ENCODE measurements at places on chromosomes 12 and 14.
A peak's percentile ranks its signal among the peaks of the same experiment; 100 is the strongest.

GRCh38 chr14:64663174-64663573, 41.0 kb upstream of the PLEKHG3 start:
- no peak for DNase-seq

- DNase-seq: no peak
These were observed 24.0 kb downstream of the TCTN1 start for GRCh38 chr12:110637869-110638441.

DNA sequence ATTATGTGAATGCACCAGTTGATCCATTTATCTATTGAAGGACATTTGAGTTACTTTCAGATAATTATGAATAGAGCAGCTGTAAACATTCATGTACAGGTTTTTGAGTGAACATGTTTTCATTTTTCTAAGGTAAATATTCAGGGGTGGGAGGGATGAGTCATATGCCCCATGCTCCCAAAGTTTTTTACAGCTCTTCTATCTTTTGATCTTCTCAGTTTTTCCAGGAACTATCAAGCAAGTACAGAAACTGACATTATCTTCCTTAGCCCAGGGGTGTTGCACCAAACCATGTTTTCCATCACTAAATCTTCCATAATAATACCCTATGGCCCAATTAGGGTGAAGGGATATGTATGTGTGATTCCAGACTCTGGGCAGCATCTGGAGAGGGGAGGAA, 384.5 kb downstream of the EMP1 start:
- DNase-seq: no peak

DNA sequence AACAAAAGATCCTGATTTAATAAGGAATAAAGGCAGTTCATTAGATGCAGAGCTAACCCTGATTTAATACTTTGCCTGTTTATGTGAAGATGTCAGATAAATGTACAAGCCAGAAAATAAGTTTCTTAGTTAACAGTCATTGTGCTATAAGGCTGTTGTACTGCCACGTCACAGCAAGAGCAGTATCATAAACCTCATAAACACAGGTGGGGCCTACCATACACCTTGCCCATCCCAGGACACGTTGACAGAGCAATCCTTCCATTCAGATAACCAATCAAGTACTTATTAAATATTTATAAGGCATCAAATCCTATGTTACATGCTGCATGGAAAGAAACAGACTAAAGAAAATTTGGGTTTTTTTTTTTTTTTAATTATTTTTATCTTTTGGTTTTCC, 36.5 kb downstream of the SINHCAF start:
- DNase-seq: no peak

GRCh38 chr12:110109037-110109836, 14.9 kb upstream of the IFT81 start:
- peak; percentile 99 for DNase-seq

DNA sequence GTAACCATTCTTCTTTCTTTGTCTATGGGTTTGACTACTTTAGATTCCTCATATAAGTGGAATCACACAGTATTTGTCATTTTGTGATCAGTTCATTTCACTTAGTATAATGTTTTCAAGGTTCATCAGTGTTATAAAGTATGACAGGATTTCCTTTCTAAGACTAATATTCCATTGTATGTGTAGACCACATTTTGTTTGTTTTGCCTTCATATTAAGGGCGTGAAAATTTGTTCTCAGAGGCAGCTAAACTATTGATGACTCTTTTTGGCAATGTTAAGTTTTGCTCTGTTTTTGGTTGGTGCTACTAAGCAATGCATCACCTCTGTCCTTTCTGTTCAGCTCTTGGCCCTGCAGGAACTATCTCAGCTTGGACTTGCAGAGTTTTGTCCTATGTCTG, 1.7 kb upstream of the KLRG1 start:
- no peak for DNase-seq

GRCh38 chr12:1313906-1314305, 280.5 kb downstream of the FBXL14 start:
- DNase-seq: peak; percentile 7

GRCh38 chr12:2261708-2262107, 208.9 kb downstream of the CACNA1C start:
- no peak for DNase-seq

DNA sequence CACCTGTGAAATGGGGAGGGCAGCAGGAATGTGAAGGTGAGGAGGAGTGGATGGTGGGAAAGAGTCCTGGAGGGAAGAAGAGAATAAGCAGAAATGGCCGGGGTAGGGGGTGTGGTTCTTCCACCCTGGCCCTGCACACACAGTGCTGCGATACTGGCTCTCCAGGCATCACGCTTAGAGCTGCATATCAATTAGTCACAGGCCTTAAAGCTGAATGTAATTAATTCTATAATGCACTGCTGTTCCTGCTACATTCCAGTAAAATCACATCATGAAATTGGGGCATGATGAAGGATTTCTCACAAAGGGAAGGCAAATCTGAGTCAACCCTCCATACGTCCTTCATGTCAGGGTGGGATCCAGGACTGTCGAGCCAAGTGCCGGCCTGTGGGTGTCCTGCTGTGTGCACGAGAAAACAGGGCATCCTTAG, 566.1 kb downstream of the BCL11B start:
- DNase-seq: peak; percentile 83

DNA sequence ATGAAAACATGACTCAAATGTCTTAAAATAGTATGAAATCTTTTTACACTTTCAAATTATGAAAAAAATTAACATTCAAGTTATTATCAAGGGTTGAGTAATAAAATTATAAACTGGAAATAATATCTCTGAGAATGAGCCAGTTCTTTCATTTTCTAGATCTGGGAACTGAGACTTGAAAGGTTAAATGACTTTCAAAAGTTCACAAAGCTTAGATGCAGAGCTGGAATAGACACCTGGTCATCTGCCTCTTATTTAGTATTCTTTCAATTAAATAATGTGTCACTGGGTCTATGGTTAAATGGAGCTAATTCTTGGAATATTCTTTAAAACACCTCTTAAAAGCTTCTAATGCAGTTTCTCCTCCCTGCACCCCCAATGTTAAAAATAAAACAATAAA, 86.6 kb downstream of the CDK17 start:
- no peak for DNase-seq

- no peak for DNase-seq
These were observed 242.5 kb upstream of the CAND1 start for GRCh38 chr12:67026487-67027246.

DNA sequence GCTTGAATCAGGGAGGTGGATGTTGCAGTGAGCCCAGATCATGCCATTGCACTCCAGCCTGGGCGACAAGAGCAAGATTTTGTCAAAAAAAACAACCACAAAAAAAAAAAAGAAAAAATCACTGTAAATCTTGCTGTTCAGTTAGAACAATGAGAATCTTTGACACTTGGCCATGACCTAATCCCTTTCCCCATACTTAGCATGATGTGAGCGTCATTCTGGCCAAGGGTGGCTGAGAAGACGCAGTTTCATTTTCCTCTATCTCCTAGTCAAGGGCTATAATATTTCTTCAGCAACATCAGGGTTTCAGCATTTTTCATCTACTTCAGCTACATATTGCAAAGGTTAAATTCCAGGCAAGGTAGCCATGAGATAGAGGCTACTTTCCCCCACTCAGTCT, 599.4 kb upstream of the MDGA2 start:
- DNase-seq: no peak

DNA sequence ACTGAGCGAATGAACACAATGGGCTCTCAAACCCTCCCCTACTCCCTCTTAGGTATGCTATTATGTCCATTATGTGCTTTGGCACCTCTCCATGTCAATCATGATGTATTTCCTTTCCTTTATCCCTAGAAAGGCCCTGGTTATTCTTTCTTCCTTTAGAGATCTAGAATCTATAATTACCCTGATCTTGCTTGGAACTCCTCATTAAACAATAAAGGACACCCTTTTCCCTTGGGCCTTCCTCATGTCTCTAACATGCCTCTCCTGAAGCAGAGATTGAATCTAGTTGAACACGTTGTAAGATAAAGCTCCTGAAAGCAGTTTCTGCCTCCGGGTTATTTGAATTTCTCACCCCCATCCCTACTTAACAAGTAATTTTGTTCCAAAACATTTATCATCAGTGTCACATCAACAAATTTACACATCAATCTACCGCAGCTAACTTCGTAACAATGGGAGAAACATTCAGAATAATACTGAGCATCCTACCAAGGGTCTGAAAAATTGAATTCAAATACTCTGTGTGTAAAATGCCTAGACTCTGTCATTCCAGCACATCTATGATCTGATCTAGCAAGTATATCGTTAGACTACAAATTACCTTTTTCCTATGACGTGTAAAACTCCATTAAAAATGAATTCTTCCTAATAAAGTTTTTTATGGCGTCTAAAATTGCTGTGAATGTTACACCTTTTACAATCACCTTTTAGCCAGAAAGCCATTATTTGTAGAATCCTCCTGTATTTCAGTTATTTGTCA, 5.4 kb downstream of the USP44 start:
- no peak for DNase-seq

DNA sequence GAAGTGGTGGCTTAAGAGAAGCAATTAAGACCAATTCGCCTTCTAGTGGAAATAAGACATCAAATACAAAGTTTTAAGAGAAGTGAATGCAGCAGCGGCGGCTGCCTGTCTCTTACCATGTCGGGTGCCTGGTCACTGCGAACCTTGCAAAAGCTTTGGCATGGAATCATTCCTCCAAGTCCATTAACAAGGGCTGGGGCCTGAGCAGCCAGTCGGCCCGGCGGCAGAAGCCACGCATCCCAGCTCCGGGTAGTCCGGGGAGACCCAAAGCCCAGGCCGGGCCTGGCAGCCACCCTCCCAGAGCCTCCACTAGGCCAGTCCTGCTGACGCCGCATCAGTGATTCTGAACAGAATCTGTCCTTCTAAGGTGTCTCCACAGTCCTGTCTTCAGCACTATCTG, 321.0 kb downstream of the TMEM121 start:
- no peak for DNase-seq

- DNase-seq: peak; percentile 45
These were observed 37.8 kb downstream of the PHETA1 start for GRCh38 chr12:111330800-111331752.

DNA sequence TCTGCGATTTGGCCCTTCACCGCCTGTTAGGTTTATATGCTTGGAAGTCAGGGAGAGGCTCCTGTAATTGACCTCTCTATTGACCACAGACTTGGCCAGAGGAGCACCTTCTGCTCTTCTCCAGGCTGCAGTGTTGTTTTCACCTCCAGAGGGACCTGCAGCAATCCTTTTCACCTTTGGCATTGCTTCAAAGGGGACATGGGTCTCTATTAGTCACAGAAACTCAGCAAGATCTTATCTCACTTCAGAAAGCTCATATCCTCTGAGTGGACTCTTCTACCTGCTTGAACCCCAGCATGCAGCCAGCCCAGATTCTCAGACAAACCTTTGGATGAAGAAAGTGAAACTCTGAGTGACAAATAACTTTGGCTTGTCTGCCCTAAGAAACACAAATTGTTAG, 339.3 kb downstream of the NRXN3 start:
- DNase-seq: no peak

- DNase-seq: no peak
These were observed 33.7 kb downstream of the MAPK1IP1L start for GRCh38 chr14:55085060-55085660.

DNA sequence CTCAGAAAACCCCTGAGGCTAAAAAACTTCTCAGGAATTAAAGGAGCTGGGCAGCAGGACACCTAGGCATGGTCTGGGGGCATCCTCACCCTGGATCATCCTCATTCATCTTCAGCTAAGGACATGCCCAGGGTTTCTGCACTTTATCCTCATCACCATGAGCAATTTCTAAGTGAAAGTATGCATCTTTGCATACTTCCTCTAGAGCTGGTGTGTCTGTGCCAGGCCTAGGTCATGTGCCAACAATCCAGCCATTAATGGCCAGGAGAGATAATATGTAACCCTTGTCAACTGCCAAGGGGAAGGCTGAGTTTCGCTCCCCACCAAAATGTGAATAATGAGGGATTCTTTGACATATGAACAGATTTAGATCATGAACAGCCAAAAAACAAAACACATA, 160.5 kb downstream of the KITLG start:
- DNase-seq: peak; percentile 57

- DNase-seq: peak; percentile 98
These were observed at the start of gene MARS1 for GRCh38 chr12:57487597-57488401. Gene MARS1 (plus strand): TSS chr12:57488068. CDS start chr12:57488091, 23 bp downstream.

- DNase-seq: no peak
These were observed 7.0 kb downstream of the DGKA start for GRCh38 chr12:55937981-55938380.

GRCh38 chr12:16072678-16073077, 161.5 kb downstream of the DERA start:
- DNase-seq: no peak

- DNase-seq: no peak
These were observed 20.3 kb upstream of the FOXG1 start for GRCh38 chr14:28746247-28746646.

- DNase-seq: no peak
These were observed 27.3 kb downstream of the PPM1A start for GRCh38 chr14:60276347-60276746.

DNA sequence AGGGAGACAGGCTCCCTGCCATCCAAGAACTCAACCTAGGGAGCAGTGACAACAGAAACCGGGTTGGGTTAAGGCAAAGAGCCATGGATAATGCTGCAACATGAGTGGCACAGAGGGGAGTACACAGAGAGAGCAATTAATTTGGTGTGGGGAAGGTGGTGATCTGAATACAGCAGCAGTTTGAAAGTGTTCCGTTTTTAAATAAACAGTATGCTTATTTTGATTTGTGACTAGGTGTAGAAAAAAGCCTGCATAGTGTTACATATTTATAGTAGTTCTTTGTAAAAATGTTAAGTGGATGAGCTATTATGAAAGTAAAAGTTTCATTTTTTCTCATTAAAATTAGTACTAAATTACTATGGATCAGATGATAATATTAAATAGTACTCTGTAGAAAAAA, 8.7 kb downstream of the AKAP5 start:
- no peak for DNase-seq

All from fibroblast of skin of right quadriceps (primary cell).